Activated CD4-positive, alpha-beta T cell treated with anti-CD3 and anti-CD28 coated beads, Interleukin-2, Interleukin-6, amounts not matched to agents 100 ng/mL and 50 ng/mL, durations not matched to agents 16 hours and 8 hours (primary cell): ENCODE measurements at places on chromosomes 11 and 22.

DNA sequence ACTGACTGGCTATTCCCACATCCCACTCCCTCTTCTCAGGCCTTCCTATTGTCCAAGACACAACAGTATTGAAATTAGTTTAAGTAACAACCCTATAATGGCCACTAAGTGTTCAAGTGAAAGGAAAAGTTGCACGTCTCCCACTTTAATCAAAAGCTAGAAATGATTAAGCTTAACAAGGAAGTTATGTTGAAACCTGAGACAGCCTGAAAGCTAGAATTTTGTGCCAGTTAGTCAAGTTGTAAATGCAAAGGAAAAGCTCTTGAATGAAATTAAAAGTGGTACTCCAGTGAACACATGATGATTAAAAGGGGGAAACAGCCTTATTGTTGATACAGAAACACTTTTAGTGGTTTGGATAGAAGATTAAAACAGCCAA, 332.7 kb downstream of the CASP12 start:
- DNase-seq: peak; percentile 14

DNA sequence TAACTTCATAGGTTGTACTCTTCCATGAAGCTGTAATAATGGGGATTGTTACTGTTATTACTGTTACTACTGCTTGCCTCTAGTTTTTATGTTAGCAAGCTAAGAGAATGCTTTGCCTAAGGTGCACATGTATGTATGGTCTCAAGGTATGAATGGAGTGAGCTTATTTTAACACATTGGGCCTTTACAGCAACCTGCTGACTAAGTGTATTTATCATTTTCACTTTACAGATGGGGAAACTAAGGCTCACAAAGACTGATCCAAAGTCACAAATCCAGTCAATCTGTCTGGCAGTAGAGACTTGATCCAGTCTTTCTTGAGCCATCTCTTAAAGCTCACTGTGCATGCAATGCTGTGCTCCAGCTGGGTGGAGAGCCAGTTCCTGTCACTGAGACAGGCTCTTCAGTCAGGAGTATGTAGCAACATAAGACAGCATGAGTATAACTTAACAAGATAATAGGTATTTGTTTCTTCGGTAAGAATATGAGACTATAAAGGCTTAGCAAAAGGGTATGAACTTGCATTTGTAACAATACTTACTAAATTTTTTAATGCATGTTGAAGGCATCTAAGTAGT, 66.5 kb downstream of the PPP2R1B start:
- no peak for DNase-seq

DNA sequence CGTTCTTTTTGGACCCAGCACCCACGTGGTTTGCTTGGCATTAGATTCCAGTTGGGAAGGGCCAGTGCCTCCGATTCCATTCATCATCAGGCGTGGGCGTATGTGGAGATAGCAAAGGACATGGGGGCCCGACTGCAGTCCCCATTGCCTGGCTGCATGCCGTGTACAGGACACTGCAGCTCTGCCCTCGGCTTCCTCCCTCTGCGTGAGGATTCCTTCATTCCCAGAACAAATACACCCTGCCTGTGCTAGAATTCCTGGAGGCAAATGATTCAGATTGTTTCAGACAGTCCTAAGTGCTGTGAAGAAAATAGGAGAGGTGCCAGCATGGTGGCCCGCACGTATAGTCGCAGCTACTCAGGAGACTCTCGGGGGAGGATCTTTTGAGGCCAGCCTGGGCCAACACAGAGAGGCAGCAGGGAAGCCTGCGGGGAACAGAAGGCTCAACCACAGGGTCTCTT, 15.4 kb downstream of the DERL3 start:
- DNase-seq: no peak

DNA sequence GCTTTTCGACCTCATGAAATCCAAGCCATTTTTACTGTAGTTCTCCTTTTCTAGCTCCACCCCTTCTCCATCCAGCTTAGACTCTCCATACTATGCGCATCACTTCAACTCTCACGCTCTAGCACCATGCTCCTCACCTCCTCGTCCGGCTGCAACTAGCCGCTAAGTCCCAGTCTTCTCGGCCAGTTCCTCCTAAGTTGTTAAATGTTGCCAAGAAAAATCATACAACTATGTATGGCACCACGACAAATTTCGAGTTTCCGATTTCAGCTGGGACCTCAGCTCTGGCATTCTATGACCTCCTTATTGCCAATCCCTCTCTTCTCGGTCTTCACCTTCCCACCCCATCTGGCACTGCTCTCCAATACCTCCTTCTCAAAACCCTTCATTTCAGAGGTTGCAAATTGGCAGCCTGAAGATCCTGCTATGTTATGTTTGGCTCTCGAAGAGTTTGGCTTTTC, 1.0 kb downstream of the ZNF70 start:
- DNase-seq: no peak
